ENCODE measurements at places on chromosomes 16 and 17.

DNA sequence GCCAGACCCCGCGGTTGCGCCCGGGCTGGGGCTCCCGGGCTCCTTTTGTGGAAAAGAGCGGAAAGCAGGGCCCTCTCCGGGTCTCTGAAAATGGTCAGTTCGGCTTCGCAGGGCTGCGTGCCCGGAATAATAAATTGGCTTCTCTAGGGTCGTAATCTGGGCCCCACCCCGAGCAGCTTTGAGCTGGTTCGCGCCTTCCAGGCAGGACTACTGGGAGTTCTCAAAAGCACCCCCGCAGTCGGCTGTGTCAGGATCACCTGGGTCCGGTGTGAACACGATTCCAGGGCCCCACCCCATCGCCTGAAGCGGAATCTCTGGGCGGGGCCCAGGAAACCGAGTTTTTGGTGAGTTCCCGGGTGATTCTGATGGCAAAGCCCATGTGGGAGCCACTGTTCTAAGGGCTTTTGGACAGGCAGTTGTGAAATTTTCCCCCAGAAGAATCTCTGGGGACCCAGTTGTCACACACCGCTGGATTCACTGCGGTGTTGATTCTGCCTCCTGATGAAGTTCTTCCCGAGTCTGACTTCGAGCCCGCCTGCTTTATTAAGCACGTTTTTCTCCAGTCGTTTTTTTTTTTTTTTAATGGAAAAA is 77.0 kb downstream of the MRC2 start:
- peak; percentile 80 for DNase-seq

DNA sequence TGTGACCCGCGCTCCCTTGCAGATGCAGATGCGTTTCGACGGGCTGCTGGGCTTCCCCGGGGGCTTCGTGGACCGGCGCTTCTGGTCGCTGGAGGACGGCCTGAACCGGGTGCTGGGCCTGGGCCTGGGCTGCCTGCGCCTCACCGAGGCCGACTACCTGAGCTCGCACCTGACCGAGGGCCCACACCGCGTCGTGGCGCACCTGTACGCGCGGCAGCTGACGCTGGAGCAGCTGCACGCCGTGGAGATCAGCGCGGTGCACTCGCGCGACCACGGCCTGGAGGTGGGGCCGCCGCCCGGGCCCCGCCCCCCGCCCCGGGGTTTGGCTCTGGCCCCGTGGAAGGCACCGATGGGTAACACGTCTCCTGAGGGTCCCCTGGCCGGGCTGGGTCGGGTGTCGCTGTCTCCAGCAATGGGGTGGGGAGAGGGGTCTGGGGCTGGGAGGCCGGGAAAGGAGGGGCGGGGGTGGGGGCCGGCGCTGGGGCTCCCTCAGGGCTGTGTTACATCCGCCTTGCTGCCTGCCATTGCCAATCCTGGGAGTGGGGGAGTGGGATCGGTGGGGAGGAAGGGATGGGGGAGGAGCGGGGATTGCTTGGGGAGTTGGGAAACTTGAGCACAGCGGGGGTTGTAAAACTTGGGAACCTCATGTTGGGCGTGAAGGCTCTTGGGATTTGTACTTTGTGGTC is 737 bp downstream of the NUDT16L1 start:
- no peak for DNase-seq

GRCh38 chr16:83968306-83968851 is 335 bp downstream of the NECAB2 start:
- DNase-seq, result no peak

DNA sequence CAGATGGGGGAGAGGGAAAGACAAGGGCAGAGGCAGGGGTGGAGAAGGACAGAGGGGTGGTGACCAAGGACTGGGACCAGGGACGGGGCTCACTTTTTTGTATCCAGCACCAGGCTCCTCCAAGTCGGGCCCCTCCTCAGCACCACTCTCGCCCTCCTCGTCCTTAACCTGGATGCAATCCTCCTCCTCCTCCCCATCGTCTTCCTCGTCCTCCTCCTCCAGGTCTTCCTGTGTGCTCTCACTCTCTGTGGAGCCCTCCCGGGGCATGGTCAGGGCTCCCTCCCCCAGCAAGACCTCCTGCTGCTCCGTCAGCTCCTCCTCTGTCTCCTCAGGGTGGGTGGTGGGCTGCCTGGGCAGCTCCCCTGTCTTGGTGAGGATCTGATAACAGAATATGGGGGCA is 16.8 kb downstream of the G6PC3 start:
- no peak for DNase-seq

DNA sequence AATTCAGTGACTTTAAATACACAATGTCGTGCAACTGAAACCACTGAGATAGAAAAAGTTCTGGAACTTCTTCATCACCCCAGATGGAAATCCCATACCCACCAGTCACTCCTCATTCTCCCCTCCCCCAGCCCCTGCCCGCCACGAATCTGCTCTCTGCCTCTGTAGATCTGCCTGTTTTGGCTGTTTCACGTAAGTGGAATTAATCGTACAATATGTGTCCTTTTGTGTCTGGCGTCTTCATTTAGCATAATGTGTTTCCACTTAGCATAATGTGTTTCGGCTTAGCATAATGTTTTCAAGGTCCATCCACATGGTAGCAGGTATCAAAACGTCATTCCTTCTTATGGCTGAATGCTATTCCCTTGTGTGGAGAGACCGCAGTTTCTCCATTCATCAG is 3.5 kb upstream of the SPPL2C start:
- no peak for DNase-seq

GRCh38 chr17:79633154-79633553 is 22.3 kb upstream of the RBFOX3 start:
- DNase-seq, result peak; percentile 68

DNA sequence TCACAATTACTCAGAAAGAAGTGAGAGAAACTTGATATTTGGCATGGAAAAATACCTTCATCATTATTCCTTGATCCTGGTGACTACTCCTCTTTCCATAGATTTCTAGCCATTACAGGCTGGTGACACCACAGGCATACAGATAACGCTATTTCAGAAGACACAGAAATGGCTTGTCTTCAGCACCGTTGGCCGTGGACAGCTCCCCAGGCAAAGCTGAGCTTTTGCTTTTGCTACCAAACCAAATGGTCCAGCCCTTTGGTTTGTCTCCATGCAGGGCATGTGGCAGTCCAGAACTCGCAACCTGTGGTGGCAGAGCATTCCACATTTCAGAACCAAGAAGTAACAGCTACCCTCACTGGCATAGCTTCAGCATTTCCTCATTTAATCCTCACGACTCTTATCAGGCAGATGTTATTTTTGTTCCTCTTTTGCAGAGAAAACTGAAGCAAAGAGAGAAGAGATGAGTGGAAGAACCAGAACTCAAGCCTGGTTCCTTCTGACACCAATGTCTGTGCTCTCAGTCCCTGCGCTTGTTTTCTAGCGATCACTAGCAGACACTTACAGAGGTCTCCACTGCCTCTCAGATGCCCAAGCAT is 55.5 kb downstream of the HS3ST4 start:
- no peak for DNase-seq

All from aorta (tissue), 5 donors.